Memory B cell (primary cell): ENCODE measurements at places on chromosomes 13 and 19.

GRCh38 chr19:13610039-13610691 lies 103.9 kb upstream of the CACNA1A start:
- DNase-seq, result no peak

GRCh38 chr13:66835040-66835628 lies 395.0 kb downstream of the PCDH9 start:
- no peak for DNase-seq

- DNase-seq, result no peak
These were observed 17.0 kb downstream of the RXFP2 start for GRCh38 chr13:31756346-31756745.

DNA sequence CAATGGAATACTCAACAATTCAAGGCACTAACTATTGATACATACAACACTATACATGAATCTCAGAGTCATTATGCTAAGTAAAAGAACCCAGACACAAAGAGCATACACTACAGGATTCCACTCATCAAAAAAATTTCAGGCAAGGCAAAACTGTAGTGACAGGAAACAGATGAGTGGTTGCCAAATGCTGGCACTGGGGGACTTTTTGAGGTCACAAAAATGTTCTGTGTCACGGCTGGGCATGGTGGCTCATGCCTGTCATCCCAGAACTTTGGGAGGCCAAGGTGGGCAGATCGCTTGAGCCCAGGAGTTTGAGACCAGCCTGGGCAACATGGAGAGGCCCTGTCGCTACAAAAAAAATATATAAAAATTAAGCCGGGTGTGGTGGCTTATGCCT lies 129.4 kb downstream of the KL start:
- DNase-seq, result no peak

GRCh38 chr13:41709511-41709910 lies 251.4 kb downstream of the VWA8 start:
- DNase-seq, result no peak

GRCh38 chr19:11323601-11324078 lies 15.8 kb downstream of the RAB3D start:
- DNase-seq, result no peak

DNA sequence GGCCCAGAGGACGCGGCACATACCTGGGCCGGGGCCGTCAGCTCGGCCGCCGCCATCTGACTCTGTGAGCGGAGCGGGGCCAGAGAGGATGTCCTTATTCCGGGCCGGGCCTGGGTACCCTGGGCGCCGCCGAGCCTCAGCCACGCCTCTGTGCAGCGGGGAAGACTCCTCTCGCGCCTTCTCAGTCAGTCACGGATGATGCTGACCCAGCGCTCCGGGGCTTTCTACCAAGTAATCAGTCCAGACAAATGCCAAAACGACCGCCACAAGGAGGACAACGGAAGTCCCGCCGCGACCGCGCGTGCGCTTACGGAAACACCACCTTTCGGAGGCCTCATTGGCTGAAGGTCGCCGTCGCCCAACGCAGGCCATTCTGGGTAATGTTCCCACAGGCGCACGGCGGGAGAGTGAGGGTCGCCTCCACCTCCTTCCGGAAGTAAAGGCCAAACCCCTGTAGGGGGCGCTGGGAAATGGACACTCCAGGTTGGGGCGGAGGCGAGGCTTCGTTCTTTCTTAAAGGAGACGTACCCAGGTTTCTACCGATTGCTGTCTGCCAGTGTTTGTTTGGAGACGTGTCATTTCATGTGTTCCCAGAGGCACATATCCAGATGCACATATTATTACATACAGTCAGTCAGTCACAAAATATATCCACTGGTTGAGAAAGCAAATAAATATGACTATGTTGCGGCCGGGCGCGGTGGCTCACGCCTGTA lies at the start of gene ZNF256:
ZNF256 (minus strand) TSS at position 288 of the 716 bp plus-strand sequence; CDS start at position 56, 232 bp downstream.
- DNase-seq, result peak; percentile 85

- no peak for DNase-seq
These were observed 5.3 kb downstream of the RNASEH2B start for GRCh38 chr13:50914848-50915247.

- no peak for DNase-seq
These were observed 278.0 kb downstream of the DACH1 start for GRCh38 chr13:71589032-71589431.
